ENCODE measurements at places on chromosomes 11 and 22.

DNA sequence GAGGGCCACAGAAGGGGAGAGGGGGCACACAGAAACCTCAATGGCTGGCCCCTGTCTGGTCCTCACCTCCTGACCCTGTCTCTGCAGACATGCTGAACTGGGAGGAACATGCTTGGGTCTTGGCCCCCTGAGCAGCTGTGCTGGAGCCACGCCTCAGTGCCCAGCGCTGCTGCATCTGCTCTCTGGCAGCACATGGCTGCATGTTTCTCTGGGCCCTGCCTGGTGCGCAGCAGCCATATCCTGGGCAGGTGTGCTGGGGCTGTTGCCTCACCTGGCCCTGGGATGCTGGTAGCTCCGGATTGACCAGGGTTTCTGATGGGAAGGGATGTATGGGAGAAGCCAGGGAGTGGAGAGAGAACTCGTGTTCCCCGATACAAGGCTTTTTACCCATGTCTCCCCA is 248.0 kb downstream of the ST3GAL4 start:
- no peak for DNase-seq

DNA sequence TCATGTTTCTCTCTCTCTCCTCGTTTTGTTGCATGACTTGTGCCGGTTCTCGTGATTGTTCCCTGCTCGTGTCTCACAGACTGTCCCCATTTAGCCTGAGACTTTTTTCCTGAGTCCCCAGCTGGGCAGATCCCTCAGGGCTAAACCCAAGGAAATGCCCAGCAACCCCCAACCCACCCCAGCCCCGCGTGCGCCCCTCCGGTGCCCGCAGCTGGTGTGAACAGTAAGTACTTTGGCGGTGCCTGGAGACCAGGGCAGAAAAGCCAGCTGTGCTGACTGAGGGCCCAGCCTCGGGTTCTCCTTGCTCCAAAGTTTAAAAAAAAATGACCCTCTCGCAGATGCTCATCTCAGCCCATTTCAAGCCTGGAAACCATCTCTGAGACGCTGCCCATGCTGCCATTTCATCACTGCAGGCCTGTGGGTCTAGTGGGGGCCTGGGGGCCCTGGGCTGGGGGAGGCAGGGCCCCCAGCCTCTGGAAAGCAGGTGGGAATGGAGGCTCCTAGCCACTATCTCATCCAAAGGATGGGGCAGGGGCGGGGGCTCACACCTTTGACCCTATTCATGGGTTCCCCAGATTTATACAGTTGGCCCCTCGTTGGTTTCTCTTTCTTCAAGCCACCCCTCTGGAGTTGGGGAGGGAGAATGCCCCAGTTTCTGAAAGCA is 41.8 kb downstream of the KCNC1 start:
- no peak for DNase-seq

DNA sequence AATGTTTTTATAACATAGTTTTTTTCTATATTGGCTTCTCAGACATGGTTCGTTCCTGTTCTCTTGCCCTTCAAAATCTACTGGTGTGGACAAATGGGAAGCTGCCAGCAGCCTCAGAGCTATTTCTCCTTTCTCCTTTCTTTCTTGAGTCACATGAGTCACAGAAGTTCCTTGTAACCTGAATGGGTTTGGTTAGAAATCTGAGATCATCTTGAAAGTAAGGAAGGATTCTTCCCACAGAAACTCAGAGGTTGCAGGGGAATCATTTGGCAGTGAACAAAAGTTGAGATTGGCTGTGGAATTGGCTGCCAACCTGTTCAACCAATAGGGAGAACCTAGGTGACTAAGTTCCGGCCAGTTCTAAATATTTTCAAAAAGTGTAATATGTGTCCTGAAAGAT is 12.5 kb downstream of the PLET1 start:
- no peak for DNase-seq

DNA sequence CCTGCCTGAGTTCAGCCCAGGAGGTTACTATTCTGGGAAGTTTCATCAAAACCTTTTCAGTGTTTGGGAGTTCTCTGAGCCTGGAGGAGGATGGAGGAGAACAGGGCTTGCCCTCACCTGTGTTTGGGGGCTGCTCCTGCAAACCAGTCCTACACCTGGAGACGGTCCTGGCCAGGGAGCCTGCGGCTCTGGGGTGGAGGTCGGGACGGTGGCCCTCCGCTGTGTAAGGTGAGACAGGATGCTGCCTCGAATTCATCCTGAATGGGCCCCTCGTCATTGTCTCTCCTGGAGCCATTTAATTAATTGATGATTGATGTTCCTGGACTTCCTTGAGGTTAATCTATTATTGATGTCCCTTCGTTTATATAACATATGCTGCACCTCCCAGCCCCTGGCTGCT is 6.3 kb downstream of the DAGLA start:
- DNase-seq: no peak

- DNase-seq: no peak
Observed at GRCh38 chr22:20542736-20543135, 35.3 kb downstream of the MED15 start.

GRCh38 chr22:39534092-39534506 is 1.6 kb upstream of the RPS19BP1 start:
- DNase-seq: no peak

DNA sequence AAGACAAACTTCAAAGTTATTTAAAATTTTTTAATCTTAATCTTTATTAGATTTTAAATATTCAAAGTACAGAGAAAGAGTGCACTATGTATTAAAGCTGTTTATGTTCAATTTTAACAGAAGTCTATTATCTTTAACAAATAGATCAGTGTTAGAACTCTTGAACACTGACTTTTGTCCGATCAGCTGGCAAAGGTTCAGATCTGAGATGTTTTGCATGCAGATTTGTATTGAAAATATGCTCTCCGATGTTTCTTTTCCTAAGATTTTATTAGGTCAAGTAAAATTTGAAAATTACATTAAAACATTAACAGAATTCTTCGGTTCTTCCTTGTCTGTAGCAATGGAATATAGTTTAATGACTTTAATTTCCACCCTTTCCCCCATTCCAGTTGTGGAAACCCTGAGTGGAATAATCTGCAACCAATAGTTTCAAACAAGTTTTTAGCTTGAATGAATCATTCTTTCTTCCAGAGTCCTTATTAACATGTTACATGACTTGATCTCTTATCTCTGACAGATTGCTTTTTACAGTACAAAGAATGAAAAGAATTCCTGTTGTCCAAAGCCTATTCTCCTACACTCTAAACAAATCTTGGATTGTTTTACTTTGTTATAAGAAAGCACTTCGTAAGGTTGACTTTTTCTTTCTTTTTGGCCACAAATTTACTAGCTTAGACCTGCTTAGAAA is 11.4 kb upstream of the TCP11L1 start:
- DNase-seq: no peak

- DNase-seq: no peak
Observed at GRCh38 chr11:86447763-86448480, 73.2 kb downstream of the CCDC81 start.

DNA sequence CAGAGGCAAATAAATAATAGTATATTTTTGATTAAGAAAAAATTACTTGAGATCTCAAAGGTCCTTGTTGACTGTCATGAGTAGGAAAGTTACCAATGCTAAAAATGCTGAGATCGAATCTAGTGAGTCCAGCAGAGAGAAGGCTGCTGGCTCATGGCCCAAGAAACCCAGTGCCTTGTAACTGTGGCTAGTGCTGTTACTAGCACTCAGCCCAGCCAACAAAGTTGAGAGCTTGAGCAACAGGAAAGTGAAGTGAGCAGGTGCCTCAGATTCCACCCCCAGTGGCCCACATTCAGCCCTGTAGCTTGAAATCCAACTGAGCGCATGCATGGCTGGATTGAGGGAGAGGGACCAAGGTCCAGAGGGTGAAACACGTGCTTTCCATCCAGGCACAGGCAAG is 398.2 kb downstream of the SHANK2 start:
- DNase-seq: no peak

DNA sequence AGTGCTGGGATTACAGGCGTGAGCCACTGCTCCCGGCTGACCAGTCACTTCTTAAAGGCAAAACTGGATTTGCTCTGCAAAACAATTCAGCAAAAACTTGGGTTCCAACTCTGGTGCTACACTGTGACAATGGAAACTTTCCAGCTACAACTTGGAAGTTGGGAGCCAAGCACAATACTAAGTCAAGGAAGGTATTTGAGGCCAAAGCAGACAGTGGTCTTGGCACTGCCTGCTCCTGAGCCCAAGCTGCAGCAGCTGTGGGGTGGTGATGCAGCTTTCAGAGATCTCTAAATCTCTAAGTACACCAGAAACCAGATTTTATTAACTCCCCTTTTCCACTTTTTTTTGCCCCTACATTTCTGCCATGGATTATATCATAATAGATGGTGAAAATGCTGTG is 17.5 kb downstream of the ADM start:
- DNase-seq: no peak

DNA sequence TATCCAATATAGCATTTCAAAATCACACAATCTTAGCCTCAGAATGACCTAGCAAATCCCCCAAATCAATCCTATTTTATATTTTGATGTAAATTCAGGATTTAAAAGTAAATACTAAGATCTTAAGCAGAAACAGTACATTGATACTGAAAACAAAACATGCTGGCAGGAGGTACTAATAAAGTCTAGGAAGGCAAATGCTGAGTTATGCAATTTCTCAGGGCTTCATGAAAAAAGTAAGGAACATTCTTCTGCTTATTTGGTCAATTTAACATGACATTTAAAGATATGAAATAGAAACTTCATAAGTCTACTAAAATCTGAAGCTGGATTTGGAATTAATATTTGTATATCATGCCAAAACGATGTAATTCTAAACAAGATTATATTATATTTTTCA is 153.3 kb downstream of the SWAP70 start:
- no peak for DNase-seq

DNA sequence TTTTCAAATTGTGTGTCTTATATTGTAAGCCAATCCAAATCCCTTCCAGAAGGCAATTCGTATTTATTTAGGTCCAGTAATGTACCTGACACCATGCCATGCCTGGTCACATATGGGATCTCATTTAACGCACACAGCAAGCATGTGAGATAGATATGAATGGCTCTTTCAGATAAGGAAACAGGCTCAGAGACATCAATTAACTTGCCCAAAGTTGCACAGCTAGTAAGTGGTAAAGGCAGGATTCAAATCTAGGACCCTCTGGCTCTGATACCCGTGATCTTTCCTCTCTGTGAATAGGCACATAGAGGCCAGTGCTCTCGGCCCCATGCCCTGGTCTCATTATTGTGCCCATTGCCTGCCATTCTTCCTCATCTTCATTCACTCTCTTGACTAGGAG is 34.3 kb downstream of the KCNJ4 start:
- no peak for DNase-seq

GRCh38 chr22:39259666-39260065 is 14.9 kb upstream of the PDGFB start:
- DNase-seq: no peak

DNA sequence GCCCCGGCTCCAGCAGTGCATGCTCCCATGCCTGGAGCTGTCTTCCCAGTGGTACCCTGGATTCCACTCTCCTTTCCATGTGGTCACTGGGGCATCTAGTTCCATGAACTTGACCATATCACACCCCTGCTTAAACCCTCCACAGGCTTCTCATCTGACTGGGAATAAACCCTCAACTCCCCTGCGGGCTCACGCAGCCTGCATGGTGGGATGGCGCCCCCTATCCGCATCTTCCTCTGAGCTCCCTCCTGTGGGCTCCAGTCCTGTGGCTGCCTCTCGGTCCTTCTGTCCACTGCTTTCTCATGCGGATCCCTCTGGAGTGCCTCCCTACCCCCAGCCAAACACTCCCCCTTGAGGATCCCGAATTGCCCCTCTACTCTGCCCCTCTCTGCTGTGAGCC is 41.4 kb upstream of the TTLL12 start:
- DNase-seq: peak; percentile 32

DNA sequence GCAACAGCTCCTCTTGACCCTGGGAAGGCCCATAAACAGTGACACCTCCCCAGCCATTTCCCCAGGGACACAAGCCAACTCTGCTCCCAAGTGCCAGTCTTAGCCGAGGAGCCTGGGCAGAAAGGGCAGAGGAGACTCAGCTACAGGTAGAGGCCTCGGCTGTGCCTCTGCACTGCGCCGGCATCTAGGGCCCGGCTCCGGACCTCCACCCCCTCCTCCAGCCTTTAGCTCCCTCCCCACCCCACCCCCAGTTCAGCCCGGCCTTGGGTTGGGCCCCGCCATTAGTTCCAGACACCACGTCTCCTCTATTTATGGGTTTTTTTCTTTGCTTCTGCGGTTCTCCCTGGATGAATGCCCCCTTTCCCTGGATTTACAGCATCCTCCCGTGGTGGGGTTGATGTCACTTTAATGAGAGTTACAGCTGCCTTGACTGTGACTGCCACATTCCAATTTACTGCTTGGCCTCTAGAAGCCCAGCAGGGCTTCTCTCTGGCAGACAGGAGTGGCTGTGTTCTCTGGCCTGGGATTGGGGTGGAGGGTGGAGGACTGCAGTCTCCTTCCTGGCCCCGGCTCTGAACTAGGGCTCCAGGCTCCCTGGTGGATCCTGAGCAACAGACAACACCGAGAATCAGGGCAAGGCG is 13.5 kb upstream of the OAF start:
- no peak for DNase-seq

- DNase-seq: no peak
Observed at GRCh38 chr22:29581799-29582198, 886 bp upstream of the NIPSNAP1 start.

GRCh38 chr11:104727768-104728167 is 170.5 kb downstream of the CASP12 start:
- no peak for DNase-seq

DNA sequence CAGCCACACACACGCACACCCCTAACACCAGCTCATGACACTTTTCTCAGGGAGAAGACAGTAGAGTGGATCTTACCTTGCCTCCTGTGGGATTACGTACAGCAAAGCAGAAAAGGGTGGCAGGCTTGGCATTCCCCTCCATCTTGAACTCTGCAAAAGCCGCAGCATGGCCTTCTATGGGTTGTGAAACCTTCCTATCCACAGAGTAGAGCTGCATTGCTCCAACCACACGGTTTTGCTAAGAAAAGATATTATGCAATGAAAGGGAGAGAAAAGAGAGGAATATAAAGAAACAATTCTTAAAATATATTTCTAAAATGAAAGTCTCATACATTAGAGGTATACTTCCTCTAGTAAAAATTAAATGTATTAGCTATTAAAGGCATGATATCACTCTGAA is 48.8 kb downstream of the CLTCL1 start:
- DNase-seq: no peak

DNA sequence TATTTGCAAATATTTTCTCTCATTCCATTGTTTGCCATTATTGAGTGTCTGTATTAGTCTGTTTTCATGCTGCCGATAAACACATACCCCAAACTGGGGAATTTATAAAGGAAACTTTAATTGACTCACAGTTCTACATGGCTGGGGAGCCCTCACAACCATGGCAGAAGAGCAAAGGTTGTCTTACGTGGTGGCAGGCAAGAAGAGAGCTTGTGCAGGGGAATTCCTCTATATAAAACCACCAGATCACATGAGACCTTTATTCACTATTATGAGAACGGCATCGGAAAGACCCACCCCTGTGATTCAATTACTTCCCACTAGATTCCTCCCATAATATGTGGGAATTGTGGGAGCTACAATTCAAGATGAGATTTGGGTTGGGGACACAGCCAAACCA is 10.2 kb downstream of the RASSF10 start:
- DNase-seq: no peak

DNA sequence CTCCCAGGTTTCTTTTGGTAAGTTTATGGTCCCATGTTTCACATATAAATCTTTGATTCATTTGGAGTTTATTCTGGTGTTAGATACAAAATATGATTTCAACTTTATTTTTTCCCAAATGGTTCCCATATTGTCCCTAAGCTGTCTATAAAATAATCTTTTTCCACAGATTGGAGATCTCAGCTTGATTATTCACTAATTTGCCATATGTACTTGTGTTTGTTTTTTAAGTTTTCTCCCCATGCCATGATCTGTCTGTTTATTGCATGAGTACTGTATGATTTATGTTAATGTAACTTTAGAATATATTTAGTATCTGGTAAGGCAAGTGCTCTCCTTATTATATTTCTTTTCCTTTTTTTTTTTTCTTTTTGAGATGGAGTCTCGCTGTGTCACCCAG is 19.9 kb upstream of the CLMP start:
- no peak for DNase-seq

Measured in activated T-cell treated with anti-CD3 and anti-CD28 coated beads, Interleukin-2, amount 50 U/mL, for 1 hour (primary cell).